ENCODE measurements at places on chromosomes 6 and 20.
A peak's percentile ranks its signal among the peaks of the same experiment; 100 is the strongest.

GRCh38 chr6:36201612-36202011, 5.1 kb downstream of the BRPF3 start:
- no peak for DNase-seq

- no peak for DNase-seq
Measured at GRCh38 chr6:73955800-73956199, 259.8 kb downstream of the CD109 start.

DNA sequence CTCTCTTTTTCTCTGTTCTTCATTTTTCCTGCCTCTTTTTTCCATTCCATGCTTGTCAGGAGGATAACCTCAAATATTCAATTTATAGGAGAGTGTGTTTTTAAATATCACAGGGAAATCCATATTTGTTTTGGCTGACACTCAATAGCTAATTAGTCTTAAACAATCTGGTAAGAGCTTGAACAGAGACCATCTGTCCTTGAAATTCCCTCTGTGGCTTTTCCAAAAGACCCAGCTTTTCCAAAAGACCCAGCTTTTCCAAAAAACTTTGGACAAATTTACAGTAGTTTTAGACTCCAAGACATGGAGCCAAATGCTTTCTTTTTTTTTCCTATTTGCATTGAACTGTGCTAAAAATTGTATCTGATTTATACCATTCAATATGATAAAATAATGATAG, 127.4 kb upstream of the FAM83B start:
- no peak for DNase-seq

GRCh38 chr6:4381381-4381780, 246.0 kb upstream of the ECI2 start:
- DNase-seq: no peak

DNA sequence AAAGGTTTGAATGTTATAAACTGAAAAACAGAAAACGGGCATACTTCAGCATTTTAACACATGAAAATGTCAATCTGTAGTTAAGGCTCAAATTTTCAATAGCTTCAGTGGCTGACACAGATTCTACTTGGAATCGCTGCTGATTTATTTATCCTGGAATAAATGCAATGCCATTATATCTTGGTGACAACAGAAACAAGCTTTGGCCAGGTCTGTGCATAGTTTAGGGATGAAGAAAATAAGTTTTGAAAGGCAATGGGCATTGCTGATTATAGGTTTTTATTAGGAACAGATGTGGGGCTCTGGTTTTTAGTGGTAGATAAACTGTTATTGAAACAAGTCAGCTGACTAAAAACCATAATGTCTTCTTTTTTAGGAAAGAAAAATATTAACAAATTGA, 96.8 kb upstream of the SOX4 start:
- no peak for DNase-seq

DNA sequence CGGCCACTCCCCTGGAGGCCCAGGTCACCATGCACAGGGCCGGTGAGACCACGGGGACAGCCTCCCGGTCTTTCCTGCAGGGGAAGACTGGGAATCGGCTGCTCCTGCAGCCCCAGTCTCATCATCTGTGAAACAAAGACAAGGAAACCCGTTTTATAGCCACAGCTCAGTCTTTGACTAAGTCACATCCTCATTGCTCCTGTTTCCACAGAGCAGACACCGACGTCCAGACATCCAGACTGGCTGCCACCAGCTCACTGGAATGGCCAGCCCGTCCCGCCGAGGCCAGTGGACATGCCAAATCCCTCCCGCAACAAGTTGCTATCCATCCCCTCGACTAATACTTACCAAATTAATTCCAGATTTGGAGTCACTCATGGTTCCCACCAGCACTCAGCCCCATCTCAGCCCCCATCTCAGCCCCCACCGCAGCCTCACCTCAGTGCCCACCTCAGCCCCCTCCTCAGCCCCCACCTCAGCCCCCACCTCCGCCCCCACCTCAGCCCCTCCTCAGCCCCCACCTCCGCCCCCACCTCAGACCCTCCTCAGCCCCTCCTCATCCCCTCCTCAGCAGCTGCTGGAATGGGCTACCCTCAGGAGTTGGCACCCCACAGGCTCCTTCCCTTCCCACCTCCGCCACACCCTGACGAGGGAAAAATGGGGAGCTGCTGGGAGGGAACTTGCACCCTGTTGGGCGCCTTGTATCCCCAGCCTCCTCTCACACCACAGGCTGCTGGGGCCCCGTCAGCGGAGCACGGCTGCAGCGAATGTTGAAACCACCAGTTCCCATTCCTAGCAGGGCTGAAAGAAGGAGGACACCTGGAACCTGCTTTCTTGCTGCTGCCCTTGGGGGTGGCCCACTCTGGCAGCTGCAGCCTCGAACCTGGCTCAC, 48.7 kb downstream of the YTHDF1 start:
- no peak for DNase-seq

DNA sequence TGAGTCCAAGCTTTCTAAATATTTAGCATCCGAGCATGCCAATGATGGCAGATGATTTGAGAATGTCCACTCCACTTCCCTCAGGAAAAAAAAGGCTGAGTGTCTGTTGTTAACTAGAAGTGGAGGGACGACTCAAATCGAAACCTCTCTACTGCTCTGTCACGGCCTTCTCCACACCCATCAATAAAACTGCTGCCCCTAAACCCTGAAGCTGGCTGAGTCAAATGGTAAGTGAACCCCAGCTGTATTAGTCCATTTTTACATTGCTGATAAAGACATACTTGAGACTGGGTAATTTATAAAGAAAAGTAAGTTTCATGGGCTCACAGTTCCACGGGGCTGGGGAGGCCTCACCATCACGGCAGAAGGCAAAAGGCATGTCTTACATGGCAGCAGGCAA, 707.0 kb downstream of the QKI start:
- DNase-seq: no peak

- DNase-seq: no peak
Measured at GRCh38 chr20:44074252-44075151, 112.5 kb downstream of the JPH2 start.

GRCh38 chr6:157054531-157054979, 268.8 kb downstream of the TMEM242 start:
- no peak for DNase-seq

GRCh38 chr6:7900621-7901020, 10.0 kb downstream of the TXNDC5 start:
- DNase-seq: no peak

DNA sequence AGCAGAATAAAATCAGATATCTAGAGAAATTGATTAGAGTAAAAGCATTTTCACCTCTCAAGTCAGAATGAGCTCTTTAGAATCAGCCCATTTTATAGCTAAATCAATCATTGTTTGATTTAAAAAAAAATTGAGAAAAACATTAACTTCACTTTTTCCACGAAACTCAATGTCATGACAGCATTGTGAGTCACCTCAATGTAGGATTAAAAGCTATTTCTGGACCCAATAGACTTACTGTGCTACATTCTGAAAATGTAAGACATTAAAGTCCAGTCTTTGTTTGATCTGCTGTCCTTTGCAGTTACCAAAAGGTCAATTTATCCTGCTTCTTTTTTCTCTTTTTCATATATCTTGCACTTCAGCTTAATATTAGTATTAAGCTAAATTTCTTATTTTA, 519.4 kb upstream of the ZNF337 start:
- DNase-seq: no peak

DNA sequence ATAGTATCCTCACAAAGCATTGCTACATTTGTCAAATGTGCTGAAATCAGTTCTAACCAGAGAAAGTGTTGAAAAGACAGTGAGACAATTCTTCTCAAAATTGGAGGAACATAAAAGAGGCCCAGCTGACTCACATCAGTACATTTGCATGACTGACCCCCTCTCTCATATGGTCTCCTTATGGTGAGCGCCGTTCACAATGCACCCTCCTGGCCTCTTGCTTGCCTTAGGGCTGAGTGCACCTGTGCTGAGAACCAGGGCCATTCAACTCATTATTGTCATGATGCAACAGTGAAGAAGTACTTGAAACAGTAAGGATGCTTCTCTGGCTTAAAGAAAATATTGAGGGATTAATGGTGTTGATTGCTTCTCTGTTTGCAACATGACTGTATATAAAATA, 375.2 kb upstream of the AGPAT4 start:
- DNase-seq: no peak

DNA sequence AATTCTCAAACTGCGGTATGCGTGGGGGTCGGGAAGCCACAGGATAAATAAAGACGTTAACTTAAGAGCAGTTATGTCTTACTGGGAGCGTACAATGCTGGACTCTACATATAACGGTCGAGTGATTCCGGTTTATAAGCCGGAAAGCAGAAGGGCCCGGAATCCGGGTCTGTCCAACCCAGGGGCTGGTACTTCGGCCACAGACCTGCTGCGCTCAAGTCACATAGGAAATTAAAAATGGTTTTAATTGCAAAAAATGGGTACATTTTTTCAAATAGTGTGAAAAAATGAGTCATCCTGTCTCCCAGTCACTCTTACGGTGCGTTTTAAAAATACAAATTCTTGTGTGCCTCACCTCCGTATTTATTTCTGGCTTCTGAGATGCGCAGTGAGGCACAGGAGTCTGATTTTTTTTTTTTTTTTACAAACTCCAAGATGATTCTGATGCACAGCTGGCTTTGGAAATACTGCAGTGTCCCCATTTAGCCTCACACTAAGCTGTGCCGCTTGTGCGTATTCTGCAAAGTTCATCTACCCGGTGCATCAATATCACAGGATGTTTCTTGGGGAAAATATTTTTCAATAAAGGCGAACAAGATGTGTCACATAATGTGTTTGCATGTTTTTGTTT, 1.0 kb downstream of the PCIF1 start:
- DNase-seq: peak; percentile 10

DNA sequence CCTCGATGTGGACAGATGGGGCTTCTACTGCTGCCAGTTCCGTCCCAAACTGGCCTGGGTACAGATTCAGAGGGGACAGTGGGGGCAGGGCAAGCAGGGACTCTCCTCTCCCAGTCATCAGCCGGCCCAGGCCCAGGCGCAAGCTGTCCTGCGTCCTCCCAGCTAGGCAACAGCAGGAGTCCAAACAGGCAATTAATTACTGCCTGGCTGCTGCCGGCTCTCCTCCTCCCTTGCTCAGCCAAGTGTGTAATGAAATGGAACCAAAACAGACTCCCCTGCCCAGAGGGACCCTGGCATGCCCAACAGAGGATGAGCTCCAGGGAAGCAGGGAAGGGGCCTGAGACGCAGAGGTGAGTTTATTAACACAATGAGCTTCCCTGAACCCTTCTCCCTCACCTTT, 17.8 kb upstream of the SLC32A1 start:
- no peak for DNase-seq

- DNase-seq: no peak
Measured at GRCh38 chr20:33719277-33719988, 677 bp downstream of the PXMP4 start.

DNA sequence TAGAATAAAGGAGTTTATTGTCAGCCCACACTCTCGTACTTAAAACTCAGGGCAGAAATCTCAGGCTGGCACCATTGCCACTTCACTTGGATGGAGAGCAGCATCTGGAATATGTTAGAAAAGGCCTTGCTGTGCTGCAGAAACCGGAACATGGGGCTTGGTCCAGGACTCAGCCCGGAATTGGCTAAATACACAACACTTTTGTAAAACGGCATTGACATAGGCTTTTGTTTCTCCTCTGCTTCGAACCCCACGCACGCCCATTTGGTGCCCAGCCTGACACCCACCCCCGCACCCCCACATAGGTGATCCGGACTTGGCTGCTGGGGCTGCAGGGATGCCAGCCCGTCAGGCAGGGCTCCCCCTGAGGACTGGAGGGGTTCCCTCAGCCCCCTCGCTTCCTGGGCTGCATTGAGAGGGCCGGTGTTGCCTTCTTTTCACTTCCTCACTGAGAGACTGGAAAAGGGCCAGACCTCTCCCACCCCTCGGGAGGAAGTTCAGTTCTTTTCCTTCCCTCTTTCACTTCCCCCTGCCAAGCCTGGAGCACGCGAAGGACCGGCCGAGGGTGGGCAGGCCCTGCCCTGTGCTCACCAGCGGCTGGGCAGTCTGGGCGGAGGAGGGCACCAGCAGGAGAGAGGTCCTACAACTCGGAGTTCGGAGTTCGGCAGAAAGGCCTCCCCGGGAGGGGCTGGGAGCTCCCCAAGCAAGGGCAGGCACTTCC, 17.9 kb upstream of the CST3 start:
- DNase-seq: peak; percentile 73

- no peak for DNase-seq
Measured at GRCh38 chr6:61809004-61809595, 476.9 kb downstream of the KHDRBS2 start.

DNA sequence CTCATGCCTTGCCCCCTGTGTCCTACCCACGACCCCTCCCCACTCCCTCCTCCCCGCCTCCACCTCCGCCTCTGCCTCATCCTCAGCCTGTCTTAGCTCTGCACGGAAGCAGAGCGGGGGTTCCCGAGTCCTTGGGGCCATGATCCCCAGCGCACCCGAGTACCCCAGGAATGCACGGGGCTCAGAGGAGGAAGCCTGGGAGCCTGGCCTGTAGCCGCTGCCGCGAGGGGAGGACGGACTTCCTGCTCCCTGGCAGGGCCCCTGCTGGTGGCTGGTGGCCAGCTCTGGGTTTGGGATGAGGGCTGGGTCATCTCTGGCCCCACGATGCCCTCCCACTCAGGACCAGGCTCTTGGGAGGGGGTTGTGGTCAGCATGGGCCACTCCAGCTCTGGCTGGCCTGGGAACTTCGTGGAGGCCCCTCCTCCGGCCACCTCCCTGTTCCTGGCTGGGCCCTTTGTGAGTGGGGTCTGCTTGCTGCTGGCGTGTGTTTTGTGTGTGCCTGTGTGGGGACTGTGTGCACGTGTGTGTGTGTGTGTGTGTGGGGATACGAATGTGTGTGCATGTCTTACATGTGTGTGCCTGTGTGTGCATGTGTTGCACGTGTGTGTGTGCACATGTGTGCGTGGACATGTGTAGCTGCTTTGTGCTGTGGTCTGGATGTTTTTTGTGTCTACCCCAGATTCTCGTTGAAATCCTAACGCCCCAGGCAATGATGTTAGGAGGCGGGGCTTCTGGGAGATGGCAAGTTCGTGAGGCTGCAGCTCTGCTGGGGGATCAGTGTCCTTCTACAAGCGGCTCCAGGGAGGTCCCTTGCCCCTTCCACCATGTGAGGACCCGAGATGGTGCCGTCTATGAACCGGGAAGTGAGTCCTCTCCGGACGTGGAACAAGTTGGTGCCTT, 1.3 kb upstream of the RBBP8NL start:
- no peak for DNase-seq

DNA sequence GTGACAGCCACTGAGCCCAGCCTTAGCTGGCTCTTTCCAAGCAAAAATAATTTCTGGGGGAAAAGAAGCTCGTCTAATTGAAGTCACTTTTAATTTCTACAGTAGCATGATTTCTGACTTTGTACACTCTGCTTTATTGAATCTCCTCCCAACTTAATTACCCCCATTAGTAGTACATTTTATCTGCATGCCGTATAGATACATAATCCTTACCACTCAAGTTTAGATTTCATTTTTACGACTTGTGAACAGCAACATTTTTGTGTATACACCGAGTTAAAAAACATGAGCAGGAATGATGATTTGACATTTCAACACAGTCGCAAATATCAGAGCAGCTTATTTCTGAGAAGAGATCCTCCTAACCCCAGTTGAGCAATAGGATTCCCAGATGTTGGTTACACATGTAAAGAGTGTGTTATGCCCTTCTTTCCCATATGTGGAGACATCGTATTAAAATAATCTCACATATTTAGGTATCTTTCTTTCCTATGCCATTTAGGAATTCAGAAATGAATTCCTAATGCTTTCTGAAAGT, 127.3 kb upstream of the MTHFD1L start:
- DNase-seq: no peak

GRCh38 chr20:40943591-40943990, 85.0 kb upstream of the TOP1 start:
- DNase-seq: no peak
